ENCODE measurements at places on chromosomes 6 and 20.

DNA sequence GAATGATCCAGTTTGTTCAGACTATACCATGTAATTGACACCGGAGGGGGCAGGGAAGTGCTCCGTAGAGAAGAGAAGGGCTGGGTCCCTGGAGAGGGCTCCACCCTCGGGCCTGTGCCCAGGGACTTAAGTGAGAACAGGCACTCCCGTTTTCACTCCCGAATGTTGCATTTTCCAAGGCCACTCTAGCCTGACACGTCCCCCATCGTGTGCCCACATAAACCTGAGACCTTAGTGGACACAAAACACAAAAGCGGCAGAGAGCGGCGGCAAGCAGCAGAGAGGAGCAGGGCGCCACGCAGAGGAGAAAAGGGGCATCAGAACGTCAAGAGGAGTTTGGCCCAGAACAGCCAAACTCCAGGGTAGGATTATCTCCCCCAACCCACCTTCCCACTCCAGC, 1405.1 kb downstream of the GRIK2 start:
- DNase-seq, result peak; percentile 5

DNA sequence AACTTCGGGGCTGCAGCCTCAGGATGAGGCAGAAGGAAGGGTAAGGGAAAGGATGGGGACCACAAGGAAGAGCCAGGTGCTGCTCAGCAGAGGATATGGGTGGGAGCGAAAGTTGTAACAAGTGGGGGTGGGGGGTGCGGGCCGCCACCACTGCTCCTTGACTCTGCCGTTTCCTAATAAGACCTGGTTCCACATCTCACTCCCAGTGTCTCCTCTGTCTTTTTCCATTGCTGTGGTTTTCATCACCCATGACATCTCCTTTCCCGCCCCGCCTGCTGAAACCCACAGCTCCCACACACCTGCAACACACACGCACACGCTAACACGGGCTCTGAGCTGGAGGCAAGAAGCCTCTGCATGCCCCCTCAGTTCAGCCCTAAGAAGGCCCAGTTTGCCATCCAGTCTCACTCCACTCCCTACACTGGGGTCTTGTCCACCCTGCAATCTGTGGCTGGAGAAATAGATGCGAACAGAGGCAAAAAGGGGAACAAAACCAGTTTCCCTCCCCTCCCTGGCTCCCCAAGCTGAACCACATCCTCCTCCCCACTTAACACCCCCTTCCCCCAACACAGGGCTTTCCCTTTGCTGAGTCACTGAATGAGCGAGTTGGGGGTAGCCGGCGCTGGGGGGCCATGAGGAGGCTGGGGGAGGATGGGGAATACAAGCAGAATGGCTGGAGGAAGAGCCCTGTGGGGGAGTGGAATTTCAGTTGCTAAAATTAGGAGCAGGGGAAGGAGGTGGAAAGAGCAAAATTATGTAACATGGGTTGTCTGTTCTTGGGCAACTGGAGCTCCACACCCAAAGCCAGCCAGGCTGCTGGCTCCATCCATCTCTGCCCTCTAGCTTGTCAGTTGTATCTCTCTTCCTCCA, 11.5 kb downstream of the NFKBIL1 start:
- DNase-seq, result peak; percentile 40

- no peak for DNase-seq
Observed at GRCh38 chr6:134826889-134827737, 122.8 kb downstream of the ALDH8A1 start.

DNA sequence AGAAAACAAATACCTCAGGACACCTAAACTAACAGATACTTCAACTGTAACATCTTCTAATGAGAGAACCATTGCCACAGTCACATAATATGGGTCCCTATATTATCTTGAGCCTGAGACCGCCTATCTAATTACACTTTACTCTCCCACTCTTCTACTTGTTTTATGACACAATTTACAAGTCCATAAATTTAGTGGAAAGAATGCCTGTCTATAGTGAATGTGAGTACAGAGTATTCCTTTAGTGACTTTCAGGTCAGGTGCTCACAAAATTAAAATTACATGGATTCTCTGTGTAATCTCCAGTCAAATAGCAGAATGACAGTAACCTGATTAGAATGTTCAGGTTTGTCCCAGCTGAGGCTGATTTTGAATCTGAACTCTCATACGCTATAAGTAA, 624.1 kb downstream of the PKHD1 start:
- no peak for DNase-seq

DNA sequence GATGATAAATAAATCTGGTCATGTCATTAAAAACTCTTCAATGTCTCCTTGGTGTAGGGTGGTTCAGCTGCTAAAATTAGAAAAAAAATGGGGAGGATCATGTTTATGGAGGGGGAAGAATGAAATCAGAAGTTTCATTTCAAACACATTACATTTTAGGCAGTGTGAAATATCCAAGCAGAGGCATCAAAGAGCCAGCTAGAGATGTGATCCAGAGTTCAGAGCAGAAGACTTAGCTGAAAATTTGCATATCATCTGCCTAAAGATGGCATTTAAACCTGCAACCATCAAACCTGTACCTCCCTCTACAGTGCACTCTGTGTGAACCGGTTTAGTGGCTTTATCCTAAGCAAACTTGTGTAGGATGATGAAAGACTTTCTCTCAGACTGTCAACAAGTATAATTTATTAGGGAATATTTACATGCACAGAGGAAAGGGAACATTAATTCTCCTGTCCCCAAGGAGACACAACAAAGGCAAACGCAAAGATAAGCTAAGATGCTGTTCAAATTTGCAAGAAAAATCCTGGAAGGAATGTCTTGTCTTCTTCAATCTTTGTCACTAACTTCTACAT, 84.8 kb upstream of the PLEKHG1 start:
- DNase-seq, result no peak

- peak; percentile 70 for DNase-seq
Observed at GRCh38 chr6:84645563-84646266, 118.7 kb downstream of the TBX18 start.

- DNase-seq, result no peak
Observed at GRCh38 chr6:12313306-12313991, 23.3 kb downstream of the EDN1 start.

GRCh38 chr20:576156-576555, 32.6 kb upstream of the CSNK2A1 start:
- no peak for DNase-seq

DNA sequence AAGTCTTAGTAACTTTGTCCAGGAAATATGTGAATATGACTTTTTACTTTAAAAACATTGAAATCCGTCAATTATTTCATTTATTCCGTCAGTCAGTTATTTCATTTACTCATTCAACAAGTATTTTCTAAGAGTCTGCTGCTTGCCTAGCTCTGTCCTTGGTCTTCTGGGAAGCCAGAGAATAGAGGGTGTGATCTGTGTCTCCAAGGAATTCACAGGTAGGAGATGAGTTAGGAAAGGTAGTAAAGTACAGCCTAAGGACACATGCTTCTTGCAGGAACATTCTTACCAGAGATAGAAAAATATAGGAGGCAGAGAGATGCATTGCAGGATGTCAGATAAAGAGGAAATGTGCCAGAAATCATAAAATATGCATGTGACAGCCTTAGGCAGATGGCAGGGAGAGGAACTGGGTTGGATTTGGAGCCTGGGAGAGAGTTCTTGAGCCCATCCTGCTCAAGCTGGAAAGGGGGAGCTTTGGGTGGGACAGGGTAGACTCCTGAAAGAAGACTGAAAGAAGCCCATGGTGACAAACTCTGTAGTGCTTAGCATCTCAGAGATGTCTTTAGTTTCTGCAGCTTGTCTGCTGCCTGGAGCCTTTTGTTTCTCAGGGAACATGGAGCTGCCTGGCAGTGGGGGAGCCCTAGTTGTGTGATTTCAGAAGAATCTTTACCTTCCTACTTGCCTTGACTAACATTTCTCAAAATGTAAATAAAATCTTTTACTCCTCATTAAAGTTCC, 3.5 kb downstream of the SH3BGRL2 start:
- DNase-seq, result no peak

- DNase-seq, result no peak
Observed at GRCh38 chr20:61391812-61392520, 139.9 kb downstream of the CDH4 start.

DNA sequence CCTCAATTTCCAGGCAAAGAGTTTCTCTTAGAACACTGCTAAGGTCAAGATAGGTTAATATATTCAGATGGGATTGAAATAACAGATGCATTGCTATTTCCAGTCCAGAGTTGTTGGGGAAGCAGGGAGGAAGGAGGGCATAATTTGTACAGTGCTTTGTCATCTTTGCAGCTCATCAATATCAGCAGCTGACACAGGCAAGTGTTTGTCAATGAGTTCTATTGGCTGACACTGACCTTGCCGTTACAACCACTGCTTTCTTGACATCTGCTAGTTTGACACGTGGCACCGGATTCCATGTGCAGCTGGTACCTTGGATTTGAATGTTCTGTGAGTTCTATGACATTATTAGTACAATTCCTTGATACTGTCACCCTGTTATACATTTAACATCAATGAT, 28.0 kb upstream of the MLIP start:
- no peak for DNase-seq

- DNase-seq, result no peak
Observed at GRCh38 chr20:9627219-9627618, 112.8 kb downstream of the LAMP5 start.

DNA sequence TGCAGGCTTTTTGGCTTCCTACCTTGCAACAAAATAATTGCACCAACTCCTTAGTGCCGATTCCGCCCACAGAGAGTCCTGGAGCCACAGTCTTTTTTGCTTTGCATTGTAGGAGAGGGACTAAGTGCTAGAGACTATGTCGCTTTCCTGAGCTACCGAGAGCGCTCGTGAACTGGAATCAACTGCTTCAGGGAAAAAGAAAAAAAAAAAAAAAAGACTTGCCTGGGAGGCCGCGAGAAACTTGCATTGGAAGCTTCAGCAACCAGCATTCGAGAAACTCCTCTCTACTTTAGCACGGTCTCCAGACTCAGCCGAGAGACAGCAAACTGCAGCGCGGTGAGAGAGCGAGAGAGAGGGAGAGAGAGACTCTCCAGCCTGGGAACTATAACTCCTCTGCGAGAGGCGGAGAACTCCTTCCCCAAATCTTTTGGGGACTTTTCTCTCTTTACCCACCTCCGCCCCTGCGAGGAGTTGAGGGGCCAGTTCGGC, 420 bp downstream of the SOX4 start:
- no peak for DNase-seq

DNA sequence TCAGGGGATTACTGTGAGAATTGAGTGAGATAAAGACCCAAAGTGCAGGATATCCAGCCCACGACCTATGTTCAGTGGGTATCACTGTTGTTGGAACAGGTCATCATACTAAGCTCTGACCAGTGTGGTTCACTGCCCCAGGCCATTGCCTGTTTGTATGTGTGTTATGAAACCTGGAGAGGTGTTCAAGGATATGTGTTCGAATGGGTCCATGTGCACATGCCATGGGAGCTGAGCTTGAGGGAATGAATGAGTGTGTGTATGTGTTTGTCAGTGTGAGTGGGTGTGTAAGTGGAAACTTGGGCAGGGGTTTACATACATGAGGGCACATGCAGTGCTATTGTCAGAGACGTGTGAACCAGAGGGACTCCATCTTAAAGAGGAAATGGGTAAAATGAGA, 17.7 kb upstream of the AHCY start:
- DNase-seq, result no peak

GRCh38 chr20:64009811-64010387, 26.1 kb upstream of the C20orf204 start:
- DNase-seq, result no peak

- DNase-seq, result no peak
Observed at GRCh38 chr6:21208796-21209186, 384.8 kb upstream of the SOX4 start.

Measured in mesenchymal stem cell (in vitro differentiated cells and primary cell).